ENCODE measurements at places on chromosomes 13 and 19.
A peak's percentile ranks its signal among the peaks of the same experiment; 100 is the strongest.

GRCh38 chr13:80361298-80361697 is 20.4 kb upstream of the SPRY2 start:
- no peak for DNase-seq

- DNase-seq: no peak
Observed at GRCh38 chr13:24678151-24678550, 2.1 kb upstream of the ATP12A start.

DNA sequence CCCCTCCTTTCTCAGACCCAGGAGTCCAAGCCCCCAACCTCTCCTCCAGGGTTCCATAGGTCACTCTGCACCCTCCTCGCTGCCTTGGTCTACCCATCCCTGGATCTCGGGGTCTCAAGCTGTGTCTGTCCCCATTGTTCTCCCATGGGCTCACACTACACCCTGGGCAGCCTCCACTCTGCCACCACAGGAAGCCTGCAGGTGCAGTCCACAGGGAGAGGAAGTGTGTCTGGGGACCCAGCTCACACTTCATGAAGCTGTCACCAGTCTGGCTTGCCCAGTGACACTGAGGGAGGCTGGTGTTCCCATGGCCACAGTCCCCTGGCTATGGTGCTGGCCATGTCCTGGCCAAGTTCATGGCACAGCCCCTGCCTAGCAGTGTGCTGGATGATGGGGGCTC is 5.3 kb downstream of the NECTIN2 start:
- no peak for DNase-seq

GRCh38 chr13:110418944-110419343 is 111.9 kb downstream of the COL4A2 start:
- no peak for DNase-seq

DNA sequence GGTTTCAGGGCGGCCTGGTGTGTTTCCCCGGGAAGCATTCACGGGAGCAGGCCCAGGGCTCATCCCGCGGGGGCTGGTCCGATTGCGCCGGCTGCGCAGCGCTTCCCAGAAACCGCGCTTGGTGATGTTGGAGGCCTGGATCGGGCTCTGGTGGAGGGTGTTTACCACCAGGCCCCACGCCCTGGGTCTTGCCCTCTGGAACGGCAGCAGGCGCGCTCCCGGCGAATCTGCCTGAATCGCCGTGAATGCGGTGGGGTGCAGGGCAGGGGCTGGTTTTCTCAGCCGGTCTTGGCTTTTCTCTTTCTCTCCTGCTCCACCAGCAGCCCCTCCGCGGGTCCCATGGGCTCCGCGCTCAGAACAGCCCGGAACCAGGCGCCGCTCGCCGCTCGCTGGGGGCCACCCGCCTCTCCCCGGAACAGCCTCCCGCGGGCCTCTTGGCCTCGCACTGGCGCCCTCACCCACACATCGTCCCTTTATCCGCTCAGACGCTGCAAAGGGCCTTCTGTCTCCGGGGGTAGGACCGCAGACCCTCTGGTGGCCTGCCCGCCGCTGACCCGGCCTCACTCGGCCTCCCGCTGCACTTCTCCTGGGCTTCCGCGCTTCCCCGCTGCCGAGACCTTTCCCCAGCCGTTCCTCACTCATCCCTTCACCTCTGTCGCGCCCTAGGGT is 69.4 kb upstream of the GJB6 start:
- DNase-seq: no peak

GRCh38 chr13:48562296-48563066 is 29.6 kb upstream of the RCBTB2 start:
- peak; percentile 43 for DNase-seq

- no peak for DNase-seq
Observed at GRCh38 chr13:28865149-28865744, 45.1 kb downstream of the MTUS2 start.

- no peak for DNase-seq
Observed at GRCh38 chr19:2524840-2525723, 49.2 kb downstream of the GADD45B start.

GRCh38 chr19:861756-862580 is 2.5 kb downstream of the CFD start:
- peak; percentile 51 for DNase-seq

GRCh38 chr19:32150605-32151004 is 194.8 kb upstream of the ZNF507 start:
- no peak for DNase-seq

GRCh38 chr19:46731007-46731501 is 14.1 kb upstream of the PRKD2 start:
- no peak for DNase-seq

- no peak for DNase-seq
Observed at GRCh38 chr19:45322311-45322710, 364 bp downstream of the CKM start.

DNA sequence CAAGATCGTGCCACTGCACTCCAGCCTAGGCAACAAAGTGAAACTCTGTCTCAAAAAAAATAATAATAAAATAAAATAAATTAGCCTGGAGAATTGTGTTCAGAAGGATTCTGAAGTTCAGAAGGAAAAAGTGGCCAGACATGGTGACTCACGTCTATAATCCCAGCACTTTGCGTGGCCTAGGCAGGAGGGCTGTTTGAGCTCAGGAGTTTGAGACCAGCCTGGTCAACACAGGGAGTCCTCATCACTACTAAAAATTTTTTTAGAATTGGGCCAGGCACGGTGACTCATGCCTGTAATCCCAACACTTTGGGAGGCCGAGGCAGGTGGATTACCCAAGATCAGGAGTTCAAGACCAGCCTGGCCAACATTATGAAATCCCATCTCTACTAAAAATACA is 6.0 kb downstream of the RDH8 start:
- no peak for DNase-seq

DNA sequence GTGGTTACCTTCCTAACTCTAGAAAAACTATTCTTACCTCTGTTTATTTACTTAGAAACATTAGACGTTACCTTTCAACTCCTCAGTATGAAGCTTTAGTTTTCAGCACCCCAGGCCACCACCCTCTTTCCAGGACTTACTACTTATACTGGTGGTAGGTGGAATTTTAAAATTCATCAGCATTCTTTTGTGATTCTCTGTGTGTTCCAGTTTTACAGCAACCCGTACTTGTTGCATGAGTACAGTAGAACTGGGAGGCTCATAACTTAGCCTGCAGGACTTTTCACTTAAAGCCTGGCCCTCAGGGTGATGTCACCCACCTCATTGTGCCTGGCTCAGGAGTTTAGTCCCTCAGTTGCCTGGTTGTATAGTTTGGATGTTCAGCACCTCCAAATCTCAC is 49.4 kb upstream of the ALOX5AP start:
- no peak for DNase-seq

- peak; percentile 44 for DNase-seq
Observed at GRCh38 chr13:23578411-23579071, 8.3 kb downstream of the TNFRSF19 start.

- no peak for DNase-seq
Observed at GRCh38 chr13:51923983-51924539, 62.3 kb downstream of the CCDC70 start.

GRCh38 chr13:99417201-99418102 is 83.8 kb upstream of the TM9SF2 start:
- no peak for DNase-seq

GRCh38 chr19:38152461-38153379 is 71.3 kb downstream of the DPF1 start:
- no peak for DNase-seq

GRCh38 chr13:63403733-63404132 is 1988.1 kb upstream of the PCDH20 start:
- no peak for DNase-seq

DNA sequence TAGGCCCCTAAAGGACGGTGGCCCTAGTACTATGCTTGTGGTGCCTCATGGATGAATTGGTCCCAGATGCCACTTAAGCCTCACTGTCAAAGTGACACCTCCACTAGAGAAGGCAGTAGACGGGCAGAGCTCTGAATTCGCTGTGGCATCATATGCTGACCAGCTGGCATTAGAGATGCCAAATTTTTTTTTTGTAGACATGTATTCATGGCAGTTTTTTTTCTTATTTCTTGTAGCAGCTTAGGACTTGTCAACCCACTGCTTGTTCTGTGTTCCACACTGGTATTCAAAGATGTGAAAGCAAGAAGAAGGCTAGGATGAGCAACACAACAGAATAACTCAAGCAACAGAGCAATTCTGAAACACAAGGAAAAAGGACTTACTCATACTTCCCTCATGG is 212.5 kb downstream of the DLEU7 start:
- DNase-seq: no peak

DNA sequence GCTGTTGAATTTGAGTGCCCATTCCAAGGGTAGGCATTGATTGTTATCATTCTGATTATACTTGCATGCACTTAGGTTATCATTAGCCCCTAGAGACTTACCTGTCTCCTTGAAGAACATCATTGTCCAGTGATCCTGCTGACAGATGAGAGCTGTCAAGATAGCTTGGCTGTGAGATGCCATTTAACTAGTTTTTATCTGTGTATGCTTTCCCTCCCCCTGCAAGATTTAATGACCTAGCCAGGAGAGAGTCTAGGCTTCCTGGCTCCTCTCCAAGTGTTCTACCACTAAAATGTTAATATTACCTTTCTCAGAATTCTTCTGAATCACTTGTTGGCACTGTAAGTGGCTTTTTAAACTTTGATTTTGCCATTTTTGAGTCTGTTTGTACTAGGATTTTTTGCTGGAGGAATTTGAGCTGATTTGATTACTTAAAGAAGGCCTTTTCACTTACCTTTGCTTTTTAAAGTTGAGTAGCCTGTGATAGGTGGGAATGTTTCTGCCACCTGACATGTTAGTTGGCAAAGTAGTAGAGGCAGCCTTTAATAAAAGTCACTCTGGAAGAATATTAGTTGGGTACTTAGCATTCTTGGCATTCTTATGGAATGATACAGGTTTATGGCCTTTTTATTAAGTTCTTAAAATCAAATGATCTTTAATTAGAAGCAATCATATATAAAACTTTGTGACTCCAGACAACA is 41.1 kb downstream of the ARHGAP35 start:
- DNase-seq: no peak
